NCI-H1092 treated with DMSO at 0.1 percent for 48 hours (cell line): ENCODE measurements at places on chromosomes 4 and X.
A peak's percentile ranks its signal among the peaks of the same experiment; 100 is the strongest.

DNA sequence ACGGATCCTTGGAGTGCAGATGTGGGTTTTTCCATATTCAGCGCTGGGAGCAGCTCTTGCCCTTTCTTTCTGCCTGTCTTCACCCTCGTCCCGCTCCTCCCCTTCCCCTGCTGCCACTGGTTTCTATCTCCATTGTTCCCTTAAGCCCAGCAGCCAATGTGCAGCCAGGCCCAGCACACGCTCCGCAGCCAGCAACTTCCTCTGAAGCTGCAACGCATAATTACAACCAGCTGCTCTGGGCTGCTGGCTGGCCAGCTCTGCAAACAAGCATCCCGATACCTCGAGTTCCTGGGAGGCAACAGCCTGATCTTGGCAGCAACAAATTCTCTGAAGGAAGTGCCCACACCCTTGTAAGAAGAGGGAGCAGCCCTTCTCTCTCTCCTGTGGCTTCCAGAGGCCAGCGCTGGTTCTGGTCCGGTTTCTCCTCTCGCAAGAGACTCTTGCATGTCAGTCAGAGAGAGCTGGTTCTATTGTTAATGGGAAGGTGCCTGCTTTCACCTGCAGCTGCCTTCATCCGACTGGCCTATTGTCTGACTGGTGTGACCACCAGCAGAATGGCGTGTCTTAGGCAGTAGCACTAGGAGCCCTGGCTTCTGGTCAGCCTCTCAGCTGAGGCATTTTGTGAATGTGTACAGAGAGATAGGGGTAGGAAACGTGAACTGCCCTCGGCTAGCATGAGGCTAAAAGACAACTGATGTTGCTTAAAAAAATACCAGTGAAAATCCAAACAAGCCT is 83.8 kb upstream of the MAML3 start:
- DNase-seq, result peak; percentile 98

DNA sequence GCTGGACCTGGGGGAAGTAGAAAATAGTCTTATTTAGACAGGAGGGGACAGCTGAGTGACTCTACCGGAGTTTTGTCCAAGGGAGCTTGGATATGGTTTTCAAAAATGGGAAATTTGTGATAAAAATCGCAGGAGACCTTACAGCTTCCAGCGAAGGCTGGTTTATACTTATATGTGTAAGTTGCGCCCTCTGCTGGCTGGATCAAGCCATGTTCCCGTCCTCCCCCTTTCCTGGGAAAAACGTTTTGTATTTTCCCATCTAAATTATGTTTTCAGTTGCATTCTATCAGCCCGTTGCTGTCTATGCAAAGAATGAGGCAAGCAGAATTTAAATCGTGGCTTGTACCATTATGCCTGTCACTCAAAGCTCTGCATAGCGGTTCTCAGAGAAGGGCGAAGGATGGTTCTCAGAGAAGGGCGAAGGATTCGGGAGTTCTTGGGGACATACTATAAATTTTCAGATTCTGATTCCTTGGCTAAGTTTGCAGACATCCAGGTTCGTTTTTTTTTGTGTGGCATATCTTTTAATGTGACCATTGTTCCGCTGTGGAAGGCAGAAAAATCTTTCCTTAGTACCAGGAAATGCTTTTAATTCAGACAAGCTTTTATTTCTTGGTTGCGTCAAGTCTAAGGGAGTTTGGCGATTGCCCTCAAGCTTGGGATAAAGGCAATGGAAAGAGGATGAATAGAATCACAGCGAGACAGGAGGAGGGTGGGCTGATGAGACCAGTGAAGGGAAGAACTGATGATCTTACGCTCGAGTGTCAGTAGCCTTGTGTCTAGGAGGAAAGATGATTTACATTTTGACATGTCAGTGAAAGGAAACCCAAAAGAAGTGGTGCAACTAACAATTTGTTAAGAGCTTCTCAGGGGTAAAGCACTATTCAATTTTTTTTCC is 128.5 kb upstream of the ARX start:
- DNase-seq, result peak; percentile 41

- no peak for DNase-seq
These were observed 117.1 kb downstream of the FAM53A start for GRCh38 chr4:1566838-1567518.

- DNase-seq, result no peak
These were observed 68.1 kb upstream of the DUSP21 start for GRCh38 chrX:44775726-44776125.

GRCh38 chr4:70608324-70608723 is 16.3 kb downstream of the AMBN start:
- no peak for DNase-seq

DNA sequence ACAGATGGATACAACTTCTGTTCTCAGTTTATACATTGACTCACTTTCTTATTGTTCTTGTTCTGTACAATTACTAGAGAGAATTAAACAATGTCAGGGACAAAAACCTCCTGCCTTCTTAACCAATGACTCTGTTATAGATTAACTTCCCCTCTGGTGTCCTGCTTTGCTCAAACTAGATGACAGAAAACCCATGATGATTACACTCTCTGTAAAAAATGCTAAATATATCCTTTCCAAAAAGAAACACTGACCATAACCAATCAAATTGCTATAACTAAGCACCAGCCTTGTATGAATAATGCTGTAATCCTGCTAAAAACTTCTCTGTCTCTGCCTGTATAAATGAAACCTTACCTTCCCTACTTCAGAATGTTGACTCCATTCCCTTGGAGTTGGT is 29.8 kb upstream of the IL13RA2 start:
- DNase-seq, result no peak

DNA sequence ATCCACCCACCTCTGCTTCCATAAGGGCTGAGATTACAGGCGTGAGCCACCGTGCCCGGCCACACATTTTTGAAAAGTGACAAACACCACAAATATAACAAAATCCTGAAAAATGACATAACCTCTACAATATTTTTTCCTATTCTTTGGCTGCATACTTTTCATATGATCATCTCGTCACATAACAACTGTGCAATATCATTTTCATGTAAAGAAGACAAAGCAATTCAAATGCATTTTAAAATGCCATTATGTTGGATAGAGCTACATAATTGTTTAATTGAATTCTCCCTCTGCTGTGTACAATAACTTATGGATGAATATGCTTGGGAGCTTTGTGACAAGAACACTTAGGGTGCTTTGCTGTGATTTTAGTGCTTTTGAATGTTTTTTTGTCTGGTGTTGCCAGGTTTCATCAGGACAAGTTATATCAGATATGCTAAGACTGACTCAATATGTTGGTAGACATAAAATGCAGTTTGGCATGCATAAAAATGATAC is 132.9 kb downstream of the CHIC2 start:
- DNase-seq, result no peak

DNA sequence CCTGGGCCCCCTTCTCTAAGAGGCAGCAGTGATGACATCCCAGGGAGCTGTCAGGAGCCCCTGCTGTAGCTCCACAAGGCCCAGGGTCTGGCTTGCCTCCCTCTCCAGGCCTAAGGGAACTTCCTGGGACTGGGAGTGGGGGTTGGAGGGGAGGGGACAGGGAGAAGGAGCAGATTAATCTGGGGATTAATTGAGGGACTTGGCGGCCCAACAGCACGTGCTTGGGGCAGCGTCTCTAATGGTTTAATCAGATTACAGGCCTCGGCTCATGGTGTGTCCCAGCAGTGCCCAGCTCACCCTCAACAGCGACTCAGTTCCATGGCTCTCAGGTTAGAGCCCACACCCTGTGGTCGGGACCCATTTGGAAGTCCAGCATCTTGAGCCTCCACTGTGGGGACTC is 47.9 kb downstream of the EFNB1 start:
- no peak for DNase-seq

DNA sequence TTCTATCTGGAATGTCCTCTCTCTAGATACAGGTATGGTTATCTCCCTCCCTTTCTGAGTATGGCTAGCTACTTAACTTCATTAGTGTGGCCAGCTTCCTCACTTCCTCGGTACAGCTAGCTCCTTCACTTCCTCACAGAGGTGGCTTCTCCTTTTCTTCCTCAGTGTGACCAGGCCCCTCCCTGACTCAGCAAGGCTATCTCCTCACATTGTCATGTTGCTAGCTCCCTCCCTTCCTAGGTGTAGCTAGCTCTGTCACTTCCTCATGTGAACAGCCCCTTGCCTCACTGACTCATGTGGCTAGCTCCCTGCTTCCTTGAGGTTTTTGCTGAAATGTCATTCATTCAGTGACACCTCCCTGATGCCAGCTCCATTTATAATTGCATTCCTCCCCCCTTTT is 67.3 kb upstream of the DDIT4L start:
- DNase-seq, result no peak

DNA sequence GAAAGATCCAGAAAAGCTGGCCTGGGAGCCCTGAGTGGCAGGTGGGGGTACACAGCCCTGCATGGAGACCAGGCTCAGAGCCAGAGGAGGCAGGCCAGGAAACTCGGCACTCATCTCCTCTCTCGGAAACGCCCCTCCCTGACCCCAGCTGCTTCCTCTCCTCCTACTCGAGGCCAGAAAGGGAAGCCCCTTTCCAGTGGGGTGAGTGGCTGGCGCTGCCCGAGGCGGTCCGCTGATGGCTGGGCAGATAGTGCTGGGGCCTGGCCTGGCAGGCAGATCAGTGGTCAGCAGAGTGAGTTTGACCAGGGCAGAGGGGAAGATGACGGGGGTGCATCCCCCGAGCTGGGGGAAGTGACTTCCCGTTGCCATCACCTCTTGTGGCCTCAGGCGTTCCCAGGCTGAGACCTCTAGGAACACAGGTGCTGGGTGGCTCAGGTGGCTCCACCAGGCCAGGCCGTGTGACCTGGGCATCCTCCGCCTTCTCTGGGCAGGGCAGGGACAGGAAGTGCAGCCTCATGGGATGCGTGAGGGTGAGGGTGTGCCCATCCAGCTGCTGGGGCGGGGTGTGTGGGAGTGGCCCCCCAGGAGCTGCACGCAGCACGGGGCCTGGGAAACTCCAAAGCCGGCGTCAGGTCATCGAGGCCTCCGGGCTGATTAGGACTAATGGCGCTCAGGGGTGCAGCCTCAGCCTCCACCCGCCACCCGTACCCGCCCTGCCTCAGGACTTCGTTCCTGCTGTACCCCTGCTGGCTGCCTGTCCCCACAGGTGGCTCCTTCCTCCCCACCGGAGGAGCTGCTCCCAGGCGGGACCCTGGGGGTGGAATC is 5.7 kb downstream of the SH3BP2 start:
- DNase-seq, result peak; percentile 62

GRCh38 chrX:120251471-120252011 is 929 bp downstream of the ZBTB33 start:
- DNase-seq, result peak; percentile 47

DNA sequence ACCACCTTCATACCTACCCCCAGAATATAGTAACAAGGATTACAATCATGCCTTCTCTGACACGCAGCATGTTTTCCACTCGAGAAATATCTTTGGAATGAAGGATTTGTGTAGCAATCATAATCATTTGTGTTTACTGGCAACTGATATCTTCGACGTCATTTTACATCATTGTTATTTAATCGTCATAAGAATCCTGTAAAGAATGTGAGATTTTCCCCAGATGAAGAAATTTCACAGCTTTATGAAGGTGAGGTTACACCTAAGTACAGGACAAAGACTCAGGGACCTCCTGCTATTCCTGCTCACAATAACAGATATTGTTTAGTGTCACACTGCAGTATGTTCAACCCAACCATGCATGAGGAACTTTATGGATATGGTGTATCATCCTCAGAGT is 198.2 kb upstream of the LDB2 start:
- DNase-seq, result no peak

DNA sequence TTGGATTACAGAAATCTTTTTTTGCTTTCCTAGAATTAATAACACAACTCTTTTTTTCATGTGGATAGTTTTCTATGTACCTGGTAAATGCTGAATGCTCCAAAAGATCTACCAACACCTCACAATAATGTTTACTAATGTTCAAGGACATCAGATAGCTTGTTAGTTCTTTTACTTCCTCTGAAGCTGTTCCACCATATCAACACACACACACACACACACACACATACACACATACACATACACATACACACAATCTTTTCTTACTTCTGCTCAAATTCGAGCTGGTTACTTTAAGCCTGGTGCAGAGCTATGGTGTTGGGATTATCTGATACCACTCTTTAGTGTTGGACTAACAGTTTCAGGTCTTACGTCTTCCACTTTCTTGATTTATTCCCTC is 28.3 kb upstream of the TMPRSS11D start:
- DNase-seq, result no peak

- DNase-seq, result no peak
These were observed 179.9 kb downstream of the AR start for GRCh38 chrX:67723580-67724351.

GRCh38 chr4:26576231-26576739 is 7.6 kb upstream of the TBC1D19 start:
- DNase-seq, result no peak

DNA sequence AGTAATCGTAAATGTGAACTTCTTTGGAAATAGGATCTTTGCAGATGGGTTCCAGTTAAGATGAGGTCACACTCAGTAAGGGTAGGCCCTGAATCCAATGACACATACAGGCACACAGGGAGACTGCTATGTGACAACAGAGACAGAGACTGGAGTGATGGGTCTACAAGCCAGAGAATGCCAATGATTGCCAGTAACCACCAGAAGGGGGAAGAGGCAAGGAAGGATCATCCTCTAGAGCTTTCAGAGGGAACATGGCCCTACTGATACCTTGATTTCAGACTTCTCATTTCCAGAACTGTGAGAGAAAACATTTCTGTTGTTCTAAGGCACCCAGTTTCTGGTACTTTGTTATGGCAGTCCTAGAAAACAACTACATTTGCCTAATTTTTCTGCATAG is 73.1 kb upstream of the CCDC160 start:
- DNase-seq, result no peak

GRCh38 chrX:74250574-74250973 is 53.4 kb upstream of the ZCCHC13 start:
- no peak for DNase-seq

DNA sequence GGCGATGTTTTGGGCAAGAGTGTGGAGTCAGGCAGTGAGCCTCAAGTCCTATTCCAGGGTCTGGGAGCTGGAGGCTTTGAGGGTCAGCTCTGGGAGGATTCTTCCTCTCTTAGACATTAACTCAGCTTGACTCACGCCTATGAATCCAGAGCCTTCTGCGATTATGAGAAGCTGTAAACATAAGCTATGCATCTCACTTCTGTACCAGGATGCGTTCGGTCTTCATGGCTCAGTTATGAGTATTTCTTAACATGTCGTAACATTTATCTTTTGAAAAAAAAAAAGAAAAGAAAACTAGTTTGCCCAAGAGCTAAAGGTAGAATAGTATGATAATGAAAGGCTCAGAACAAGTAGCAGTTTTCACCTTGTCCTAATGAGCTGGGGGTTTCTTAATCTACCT is 4.6 kb downstream of the SHROOM2 start:
- DNase-seq, result no peak

DNA sequence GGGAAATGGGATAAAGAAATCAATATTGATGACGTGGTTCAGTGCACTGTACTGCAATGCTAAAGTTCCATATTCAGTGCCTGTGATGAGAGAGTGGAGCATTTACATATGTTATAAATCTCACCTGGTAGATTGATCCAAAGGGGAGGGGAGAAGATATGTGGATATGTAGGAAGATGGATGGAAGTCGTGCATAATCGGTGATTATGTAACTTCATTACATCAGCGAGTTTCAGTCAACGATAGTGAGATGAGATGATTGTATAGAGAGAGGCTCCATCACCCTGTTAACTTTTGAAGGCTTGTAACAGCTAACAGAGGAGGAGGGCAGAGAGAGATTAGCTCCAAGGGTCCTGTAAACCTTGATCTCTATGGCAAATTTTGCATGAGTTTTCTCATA is 1.8 kb downstream of the IL1RAPL1 start:
- no peak for DNase-seq
